ENCODE measurements at places on chromosomes 3 and 15.

DNA sequence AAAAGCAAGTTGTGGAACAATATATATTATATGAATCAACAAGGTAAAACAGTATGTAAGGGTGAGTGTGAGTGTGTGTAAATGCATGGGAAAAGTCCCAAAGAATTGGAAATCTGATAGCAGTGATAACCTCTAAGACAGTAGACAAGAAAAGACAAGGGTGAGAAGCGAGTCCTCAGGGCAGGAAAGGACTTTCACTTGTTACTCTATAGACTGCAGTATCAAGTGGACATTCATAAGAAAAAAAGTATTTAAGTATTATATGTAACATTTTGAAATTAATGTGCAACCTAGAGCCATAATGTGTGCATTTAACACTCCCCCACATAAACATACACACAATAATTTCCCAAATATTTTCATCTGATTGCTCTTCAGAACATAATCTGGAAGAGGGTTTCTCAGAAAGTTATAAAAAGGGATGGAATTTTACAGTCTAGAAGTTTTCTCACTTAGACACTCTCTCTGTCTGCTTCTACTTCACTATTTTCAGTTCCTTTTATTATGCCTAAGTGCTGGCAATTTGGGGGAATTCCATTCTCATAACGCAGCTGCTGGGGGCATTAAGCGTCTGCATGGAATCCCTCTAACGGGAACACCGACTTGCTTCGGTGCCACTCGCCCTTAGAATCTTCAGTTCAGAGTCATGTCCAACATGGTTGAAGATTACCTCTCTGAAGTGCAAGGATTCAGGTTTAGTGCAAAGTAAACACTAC, 50.0 kb upstream of the CDIN1 start:
- no peak for DNase-seq

- DNase-seq = peak; percentile 79
Observed at GRCh38 chr3:194344012-194344411, 7.1 kb downstream of the CPN2 start.

DNA sequence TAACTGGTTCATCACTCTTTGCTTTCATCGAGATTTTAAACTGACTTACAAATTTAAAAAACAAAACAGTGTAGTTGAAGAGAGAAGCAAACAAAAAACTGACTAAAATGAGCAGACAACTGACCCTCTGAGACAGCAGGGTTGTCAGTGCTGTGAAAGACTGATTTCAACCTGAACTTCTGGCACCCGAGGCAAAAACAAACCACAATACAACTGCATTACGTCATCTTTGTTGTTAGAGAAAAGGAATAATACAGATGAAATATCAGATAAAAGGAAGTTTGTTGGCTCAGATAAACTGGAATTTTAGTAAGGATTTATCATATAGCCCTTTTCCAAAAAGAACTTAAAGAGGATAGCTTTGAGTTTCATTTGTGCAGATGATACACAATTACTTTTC, 51.1 kb downstream of the PARP15 start:
- no peak for DNase-seq

DNA sequence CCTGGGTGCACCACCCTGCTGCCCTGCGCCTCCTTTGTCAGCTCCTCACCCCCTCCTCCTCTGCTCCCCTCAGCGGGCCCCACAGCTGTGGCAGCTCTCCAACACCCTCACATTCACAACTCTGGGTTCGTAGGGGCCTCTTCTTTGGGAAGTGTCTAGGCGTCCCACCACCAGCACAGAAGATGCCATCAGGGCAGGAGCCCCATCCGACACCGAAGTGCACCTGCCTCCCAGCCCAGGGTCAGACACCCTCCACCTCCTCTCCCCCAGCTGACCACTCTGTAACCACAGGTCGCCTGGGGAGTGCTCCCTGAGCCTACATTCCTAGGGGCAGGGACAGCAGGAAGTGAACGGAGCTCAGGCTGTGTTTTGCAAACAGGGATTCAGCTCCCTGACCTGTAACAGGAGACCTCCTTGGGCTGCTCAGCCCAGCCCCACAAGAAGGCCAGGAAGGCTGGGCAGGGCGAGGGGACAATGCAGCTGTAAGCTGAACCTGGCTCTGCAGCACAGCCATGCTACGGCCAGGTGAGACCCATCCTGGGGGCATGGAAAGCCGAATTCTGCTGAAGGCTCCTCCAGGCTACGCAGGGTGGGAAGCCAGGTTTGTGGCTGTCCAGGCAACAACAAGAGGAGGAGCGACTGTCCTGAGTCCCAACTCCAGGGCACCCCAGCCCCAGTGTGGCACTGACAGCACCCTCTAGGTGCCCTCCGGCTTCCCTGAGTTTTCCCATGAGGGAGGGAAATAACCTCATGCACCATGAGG, 269.0 kb downstream of the GOLGA6L6 start:
- no peak for DNase-seq

DNA sequence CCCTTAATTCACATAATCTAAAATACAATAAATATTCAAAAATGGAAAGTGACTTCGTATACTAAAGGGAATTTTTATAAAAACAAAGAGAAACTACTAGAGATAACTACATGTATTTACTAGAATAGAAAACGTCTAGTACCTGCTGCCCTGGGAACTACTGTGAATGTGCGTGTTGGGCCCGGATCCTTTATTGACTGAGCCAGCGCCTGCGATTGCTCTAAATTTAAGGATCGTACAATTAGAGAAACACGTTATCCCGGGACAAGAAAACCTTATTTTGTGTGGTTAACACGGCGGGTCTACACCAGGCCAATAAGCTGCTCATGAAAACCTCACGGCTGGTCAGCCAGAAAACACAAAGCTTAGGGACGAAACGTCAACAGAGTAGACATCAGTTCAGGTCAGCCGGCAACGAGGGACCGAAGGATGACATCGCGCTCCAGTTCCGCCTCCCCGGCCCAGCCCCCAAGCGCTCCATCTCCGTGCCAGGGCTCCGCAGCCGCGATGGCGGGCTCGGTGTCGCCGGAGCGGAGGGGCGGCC, 555 bp downstream of the TM2D3 start:
- peak; percentile 64 for DNase-seq

DNA sequence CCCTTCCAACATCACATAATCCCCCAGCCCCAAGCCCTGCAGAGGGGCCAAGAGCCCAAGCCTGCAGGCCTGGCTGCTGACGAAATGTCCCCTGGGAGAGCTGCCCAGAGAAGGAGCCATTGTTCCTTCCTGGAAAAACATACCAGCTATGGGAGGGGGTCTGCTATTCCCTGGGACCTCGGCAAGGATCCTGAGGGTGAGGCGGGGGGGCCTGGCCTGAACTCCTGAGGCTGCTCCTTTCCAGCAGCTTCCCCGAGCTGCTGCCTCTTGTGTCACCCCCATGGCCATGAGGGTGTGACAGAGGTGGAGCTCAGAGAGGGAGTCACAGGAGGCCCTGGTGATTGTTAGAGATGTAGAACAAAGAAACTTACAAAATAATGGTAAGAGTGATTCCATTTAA, 12.9 kb downstream of the LOXL1 start:
- no peak for DNase-seq

DNA sequence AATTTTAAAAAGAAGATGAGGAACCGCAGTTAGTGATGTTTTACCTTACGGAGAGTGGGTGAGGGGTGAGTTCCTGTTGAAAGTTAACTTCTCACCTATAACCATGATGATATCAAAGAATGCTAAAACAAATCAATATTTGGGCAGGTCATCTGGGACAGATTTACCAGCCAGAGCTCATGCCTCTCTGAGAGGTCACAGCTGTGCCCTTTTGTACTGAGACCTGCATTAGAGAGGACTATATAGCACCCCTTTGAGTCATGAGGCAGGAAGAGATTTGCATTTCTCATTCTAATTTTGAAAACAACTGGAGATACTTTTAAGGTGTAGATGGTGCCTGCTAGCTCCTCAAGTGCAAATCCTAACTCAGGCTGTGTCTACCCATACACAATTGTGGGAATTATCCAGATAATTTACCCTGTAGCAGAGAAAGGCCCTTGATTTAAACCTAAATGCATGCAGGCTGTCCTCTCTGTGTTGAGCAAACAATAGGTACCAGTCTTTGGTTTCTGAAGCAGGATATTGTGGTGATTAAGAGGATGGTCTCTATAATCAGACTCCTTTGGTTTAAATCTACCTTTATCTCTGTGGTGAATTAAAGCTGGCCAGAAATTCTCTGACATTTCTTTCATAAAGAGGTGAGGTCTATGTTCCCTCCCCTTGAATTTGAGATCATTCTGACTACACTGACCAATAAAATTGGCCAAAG, 5.8 kb upstream of the TM4SF4 start:
- no peak for DNase-seq

DNA sequence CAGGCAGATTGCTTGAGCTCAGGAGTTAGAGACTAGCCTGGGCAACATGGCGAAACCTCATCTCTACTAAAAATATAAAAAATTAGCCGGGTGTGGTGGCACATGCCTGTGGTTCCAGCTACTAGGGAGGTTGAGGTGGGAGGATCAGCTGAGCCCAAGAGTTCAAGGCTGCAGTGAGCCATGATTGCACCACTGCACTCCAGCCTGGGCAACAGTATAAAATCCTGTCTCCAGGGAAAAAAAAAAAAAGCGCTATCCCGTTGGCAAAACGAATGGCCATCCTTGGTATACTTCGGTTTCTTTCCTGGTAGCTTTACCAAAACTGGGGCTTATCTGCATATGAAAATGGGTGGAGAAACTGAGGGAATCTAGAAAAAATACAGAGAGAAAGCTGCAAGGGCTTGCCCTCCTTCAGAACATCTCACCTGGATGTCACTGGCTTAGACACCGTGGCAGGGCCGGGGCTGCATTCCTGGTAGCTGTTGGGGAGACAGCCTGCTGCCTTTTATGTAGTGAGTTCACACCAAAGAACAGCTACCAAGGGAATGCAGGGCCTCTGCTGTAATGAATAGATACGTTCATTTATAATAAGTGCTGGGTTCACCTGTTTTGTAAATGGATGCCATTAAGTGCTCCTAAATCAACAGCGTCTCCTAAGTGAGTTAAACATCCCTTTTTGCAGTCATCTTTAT, 96.0 kb downstream of the IQSEC1 start:
- DNase-seq = no peak

DNA sequence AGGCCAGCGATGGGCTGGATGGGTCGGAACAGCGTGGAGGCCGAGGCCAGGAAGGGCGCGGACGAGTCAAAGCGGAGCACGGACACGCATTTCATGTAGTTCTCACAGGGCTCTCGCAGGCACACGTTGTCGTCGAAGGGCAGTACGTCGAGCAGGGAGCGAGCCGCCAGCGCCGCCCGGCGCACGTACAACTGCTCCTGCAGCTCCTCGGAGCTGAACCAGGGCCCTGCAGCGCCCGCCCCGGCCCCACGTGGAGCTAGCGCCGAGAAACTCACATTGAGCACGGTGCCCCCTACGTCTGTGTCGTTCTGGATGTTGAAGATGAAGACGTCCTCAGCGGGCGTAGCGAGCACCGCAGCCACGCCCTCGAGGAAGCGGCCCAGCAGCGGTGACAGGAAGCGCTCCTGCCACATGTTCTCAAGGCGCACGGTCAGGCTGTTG, 5.8 kb downstream of the CELSR3 start:
- DNase-seq = no peak

GRCh38 chr3:64392001-64392400, 166.7 kb upstream of the PRICKLE2 start:
- DNase-seq = no peak

- peak; percentile 68 for DNase-seq
Observed at GRCh38 chr15:81410318-81410753, 36.3 kb upstream of the TMC3 start.

- DNase-seq = no peak
Observed at GRCh38 chr3:80238152-80238551, 470.4 kb upstream of the ROBO1 start.

DNA sequence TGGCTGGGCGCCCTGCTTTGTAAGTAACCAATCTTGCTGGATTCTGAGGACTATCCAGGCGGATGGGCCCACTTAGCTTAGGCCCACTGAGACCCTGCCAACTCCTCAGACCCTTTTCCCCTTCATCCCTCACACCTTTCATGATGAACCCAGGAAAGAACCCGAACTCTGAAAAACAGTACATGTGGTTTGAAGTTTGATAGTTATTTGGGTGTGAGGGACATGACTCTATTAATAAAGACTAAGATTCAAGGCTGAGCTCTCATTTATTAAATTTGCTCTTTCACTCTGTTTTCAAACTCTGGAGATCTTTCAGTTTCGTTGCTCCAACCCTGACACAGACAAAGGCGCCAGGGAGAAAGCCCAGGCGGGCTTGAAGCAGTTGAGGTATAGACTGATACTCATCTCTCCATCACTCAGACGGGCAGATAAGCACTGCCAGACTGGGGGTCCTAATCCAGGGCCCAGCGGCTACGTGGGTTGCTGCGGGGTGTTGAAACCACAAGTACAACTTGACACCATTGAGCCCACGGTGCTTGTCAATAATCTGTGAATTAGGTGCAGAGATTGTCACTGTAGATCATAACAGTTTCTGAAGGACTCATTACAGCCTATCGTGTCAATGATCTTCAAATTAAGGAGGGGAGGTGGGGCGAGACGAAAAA, 7.2 kb upstream of the SOX2 start:
- no peak for DNase-seq

DNA sequence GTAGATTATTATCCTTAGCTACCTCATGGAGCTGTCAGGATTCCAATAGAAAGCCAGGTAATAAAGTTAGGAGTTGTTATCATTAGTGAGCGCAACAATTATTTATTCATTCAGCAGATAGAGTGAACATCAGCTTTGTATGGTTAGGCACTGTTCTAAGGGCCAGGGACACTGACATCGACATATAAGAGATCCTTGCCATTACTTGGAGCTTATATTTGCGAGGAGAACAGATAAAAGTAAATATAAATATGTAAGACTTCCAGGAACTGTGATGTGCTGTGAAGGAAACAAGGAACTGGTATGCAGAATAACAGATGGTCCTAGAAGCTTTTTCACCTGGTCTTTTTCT, 473 bp downstream of the LSM3 start:
- no peak for DNase-seq

DNA sequence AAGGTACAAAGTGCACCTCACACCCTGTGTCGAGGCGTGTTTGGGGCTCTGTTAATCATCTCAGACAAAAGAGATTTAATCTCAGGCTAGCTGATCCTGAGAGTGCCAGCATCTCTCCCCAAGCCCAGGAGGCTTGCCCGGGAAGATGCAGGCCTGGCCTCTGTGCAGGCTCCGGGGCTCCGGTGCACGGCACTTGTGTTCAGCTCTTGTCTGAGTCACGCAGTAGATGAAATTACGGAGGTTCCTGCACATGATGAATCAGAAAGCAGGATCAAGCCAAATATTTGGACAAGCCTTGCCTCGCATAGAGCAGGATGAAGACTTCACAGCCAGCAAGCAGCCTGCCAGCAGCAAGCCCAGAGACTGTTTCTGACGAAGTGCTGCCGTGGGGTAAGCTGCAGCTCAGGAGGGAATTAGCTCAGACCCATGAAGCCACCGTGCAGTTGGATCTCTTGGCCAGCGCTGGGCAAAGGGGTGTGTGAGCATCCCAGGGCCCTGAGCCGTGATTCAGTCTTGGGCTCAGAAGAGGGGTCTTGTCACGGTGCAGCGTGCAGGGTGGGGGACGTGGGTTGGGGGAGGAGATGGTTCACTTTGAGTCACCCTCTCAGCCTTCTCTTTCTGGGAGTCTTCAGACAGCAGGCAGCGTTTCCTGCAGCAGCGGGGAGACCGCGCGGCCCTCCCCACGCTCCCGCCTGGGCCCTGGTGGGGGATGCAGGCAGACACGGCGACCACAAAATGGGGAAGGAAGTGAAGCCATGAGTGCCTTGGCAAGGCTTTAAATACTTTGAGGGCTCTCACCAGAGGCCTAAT, 89.2 kb upstream of the MEF2A start:
- DNase-seq = peak; percentile 46
